ENCODE measurements at places on chromosomes 5 and 9.

DNA sequence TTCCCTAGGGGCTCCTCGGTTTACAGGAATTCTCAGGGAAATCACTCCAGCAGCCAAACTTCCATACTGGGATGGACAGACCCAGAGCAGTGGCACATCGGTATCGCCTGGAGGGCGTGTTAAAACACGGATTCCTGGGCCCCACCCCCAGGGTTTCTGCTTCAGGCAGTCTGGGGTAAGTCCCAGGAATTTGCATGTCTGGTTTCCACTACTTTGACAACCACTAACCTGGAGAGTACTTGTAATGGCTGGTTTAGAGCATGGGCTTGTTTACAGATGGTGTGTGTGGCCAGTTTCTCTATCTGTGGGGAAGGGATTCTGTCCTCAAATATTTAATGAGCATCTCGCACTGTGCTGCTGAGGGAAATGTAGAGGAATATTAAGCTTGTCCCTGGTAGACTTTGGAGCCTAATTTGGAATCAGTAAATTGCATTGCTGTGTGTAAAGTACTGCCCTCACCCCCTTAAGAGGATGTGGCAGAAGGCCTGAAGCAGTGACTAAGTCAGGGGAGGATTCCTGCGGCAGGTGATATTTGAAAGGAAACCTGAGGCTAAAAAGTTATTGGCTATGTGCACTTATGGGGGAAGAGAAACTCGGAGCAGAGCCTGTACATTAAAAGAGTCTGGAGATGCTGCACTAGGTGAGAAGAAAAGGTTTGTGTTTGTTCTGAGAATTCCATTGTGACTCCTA is 18.6 kb upstream of the TJP2 start:
- no peak for DNase-seq

- peak; percentile 27 for DNase-seq
Measured at GRCh38 chr9:137639303-137640051, 20.7 kb downstream of the EHMT1 start.

GRCh38 chr9:99811172-99811571 is 10.5 kb upstream of the NR4A3 start:
- no peak for DNase-seq

DNA sequence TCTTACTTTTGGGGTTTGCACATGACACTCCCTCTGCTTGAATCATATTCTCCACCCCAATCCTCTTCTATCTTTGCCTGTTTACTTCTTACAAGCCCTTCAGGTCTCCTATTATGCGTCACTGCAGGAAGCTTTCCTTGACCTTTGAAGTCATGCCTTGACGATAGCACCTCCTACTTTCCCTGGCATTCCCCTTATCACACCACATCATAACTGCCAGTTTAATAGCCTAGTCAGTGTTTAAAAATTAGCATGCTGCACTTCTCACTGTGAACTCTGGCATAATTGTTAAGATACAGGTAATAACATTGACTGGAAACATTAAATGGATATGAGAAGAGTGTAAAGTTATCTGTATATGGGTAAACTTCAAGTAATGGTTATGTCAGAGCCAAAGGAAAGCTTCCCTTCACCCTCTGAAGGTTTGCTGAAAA is 37.1 kb upstream of the CEP120 start:
- DNase-seq = no peak

DNA sequence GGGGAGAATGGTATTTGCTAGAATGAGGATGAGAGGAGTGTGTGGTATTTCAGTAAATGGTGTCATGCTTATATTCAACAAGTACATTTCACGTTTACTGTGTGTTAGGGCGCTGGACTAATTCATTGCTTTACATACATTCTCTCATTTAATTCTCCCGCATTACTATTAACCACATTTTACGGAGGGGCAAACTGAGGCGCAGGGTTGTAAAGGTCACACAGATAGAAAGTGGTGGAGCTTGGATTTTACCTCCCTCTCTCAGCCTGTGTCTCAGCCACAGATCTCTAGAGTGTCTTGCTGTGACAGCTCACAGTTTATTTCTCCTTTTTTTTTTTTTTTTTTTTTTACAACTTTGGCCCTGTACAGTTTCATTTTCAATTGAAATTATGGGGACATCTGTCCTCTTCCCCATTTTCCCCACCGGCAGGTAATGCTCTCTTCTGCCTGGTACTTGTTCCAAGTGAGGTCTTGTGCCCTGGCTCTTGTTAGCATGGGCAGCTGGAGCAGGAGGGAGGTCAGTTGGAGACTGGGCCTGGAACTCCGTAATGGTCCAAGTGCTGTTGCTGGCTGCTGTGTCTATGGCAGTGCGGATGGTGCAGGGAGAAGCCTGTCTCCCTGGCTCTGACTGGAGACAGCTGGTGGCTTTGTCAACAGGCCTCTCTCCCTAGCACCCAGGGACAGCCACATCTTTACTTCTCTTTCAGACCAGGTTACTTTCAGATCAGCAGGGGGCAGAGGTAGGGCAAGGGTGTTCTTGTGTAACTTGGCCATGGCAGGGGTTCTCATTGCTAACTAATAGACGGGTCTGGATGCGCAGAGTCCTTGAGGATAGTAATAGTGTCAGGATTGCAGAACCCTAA is 20.5 kb upstream of the NDST1 start:
- peak; percentile 68 for DNase-seq

- DNase-seq = no peak
Measured at GRCh38 chr9:11144746-11145145, 531.9 kb upstream of the PTPRD start.

GRCh38 chr5:21219966-21220365 is 1232.0 kb upstream of the CDH18 start:
- DNase-seq = no peak

DNA sequence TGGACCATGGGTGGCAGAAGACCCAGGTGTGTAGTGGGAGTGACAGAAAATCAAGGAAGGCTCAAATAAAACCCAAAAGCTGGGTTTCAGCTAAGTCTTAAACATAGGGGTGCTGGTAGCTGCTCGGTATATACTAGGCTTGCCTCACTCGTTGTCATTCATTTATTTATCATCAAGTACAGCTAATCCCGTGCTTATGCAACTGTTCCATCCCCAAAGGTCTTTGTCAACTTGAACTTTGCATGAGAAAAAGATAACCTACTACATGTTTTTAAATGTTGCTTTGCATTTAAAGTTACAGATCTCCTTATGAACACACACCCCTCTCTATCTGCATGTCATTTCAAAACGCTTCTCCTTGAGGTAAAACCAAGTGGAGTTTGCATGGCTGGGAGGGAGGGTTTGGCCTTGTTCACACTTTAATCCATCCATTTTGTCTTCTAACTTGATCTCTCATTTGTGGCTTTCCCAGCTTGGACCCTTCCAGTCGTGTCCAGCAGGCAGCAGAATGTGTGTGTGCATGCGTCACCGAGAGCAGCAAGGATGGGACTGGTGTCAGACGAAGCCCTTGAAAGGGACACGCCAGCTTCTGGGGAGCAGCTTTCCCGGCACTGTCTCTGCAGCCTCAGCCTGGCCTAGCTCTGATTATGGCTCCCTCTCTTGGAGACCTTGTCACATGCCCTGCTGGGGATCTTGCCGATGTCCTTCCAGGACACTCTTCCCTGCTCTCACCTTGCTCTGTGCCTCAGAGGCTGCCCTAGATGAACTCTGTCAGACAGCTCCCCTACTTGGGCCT is 133.5 kb downstream of the GADD45G start:
- no peak for DNase-seq

All from GM23248 (cell line).